ENCODE measurements at places on chromosomes 16 and 17.

- peak; percentile 9 for DNase-seq
Measured at GRCh38 chr17:36885771-36886377, 51.4 kb upstream of the LHX1 start.

DNA sequence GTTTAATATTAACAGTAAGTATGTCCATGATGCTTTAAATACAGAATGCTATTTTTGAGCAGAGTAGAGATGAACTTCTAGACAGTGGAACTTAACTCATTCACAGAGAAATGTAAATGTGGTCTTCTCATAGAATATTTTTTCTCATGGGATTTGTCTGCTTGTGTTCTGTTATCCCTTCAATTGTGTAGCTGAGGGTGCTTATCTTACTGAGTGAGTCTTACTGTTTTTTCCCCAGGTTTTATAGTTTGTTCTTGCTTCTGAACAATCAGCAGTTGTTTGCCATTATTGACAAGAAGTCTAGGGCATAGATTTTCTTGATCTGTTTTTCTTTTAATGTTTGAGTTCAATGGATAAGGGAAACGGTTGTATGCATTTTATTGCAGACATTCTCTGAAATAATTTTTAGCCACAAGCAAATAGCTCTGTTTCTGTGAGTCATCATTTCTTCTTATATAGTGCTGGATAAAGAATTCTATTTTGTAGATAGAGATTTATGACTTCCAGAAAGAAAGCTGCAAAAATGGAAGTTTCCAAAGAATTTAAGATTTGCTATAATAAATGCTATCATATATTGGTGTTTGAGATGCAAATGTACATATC lies 60.5 kb downstream of the NF1 start:
- DNase-seq = peak; percentile 71

- DNase-seq = no peak
Measured at GRCh38 chr17:77385750-77386501, 245.2 kb downstream of the SEC14L1 start.

DNA sequence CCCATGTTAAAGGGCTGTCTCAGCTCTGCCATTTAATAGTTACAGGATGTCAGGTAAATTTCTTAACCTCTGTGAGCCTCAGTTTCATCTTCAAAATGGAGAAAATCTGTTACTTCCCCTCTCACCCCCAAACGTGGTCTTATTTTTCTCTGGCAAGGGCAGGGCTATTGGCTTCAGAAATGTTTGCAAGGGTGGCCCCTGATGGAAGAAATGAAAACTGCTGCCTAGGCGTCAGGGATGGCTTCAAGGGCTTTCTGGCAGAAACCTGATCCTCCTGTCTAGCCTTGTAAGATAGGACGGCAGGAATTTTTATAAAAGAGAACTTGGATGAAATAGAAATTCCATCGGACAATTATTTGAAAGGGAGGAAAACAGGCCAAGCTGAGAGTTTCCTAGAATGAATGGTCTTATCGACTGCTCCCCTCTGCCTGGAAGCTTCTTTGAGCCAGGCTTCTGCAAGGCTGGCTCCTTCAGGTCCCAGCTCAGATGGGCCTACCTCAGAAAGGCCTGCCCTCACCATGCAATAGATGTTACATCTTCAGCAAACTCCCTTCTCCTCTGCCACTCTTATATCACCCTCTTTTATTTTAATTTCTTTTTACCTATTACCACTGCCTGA lies 43.0 kb upstream of the TANGO6 start:
- peak; percentile 93 for DNase-seq

DNA sequence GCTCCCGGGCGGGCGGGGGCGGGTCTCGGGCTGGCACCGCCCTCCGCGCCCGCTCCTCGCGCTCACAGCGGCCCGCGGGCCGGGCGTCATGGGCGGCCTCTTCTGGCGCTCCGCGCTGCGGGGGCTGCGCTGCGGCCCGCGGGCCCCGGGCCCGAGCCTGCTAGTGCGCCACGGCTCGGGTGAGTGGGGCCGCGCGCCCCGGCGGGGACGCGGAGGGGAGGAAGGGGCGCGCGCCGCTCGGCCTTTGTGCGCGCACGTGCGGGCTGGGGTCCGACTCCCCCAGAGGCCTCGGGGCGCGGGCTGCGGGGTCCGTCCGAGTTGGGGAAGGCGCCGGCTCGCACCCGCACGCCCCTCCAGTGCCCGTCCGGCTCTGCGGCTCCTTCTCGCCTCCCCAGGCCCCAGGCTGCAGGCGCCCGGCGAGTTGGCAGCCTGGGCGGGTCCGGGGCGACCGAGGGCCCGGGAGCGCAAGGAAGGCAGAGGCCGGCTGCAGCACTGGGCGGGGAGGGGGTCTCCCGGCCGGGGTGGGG lies at the start of gene NME4:
Gene NME4, plus strand, starts transcription at position 65 of the 527 bp plus-strand sequence. Its CDS starts 24 bp downstream, at position 89.
- DNase-seq = peak; percentile 19

GRCh38 chr16:57462978-57463362 lies 491 bp downstream of the POLR2C start:
- DNase-seq = no peak

- no peak for DNase-seq
Measured at GRCh38 chr16:11602321-11602720, 15.6 kb upstream of the LITAF start.

- no peak for DNase-seq
Measured at GRCh38 chr17:69227541-69227940, 1.1 kb downstream of the ABCA10 start.

DNA sequence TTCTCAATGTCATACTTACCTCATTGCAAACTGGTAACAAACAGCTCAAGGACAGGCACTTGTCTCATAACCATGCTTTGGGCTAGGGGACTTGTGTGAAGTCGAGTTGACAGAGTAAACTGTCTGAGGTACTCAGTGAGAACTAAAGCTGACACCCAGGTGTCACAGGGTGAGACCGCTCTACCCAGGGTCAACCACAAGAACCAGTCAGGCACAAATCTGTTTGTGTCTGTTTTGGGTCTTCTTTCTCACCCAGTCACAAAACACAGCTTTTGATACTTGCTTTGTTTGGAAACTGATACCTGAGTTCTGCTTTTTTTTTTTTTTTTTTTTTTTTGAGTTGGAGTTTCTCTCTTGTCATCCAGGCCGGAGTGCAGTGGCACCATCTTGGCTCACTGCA lies 161.1 kb downstream of the STX8 start:
- no peak for DNase-seq

- peak; percentile 62 for DNase-seq
Measured at GRCh38 chr17:6473128-6473767, 29.0 kb downstream of the PIMREG start.

DNA sequence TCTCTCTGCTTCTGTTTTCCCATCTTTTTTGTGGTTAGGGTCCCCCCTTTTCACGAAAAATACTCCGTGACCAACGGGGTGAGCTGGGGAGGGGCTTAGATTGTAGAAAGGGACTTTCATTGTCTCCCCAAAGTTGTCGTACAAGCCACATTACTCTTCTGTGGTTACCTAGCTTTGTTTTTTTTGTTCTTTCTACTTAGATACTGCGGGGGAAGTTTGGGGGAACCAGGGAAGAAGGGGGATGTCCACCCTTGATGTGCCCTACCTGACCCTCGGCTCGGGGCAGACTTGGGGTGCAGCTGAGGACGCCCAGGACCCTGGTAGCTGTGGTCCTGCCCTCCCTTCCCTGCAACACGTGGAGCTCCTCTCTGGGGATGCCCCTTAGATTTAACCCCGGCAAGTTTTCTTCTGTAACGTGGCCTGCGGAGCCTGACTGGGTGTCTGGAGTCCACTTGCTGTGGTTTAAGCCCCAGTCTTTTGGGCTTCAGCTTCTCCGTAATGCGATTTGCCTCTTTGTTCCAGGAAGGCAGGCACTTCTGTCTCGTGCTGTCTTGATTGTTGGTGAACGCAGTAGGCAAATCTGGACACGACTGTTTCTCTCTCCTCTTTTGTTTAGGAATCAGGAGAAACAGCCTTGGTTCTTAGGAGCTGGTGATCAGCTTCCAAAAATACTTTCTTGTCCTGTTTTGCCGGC lies 892 bp downstream of the ABCC1 start:
- peak; percentile 39 for DNase-seq

DNA sequence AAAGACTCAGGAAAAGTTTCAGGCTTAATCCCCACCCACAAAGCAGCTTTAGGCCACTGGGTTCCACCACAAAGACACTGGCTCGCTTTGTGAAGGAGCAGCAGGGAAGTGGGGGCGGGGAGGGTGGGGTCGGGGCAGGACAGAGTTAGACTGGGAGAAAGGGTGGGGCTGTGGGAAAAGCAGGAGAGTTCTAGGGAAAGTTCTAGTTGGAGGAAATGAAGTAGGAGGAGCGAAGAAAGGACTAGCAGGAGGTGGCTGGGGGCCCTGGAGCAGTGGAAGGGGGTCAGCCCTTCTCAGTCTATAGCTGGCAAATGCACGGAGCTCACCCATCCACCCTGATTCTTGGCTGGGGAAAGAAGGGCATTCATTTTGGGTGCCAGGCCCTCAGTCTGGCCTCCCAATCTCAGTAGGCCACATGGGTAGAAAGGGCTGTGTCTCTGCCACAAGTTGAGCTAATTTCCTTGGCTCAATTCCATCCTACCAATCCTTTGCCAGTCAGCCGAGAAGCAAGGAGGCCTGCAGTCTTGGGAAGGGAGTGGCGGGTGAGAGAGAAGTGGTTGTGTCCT lies 4.6 kb downstream of the INPP5K start:
- DNase-seq = no peak

- no peak for DNase-seq
Measured at GRCh38 chr17:22669721-22670120, 977.4 kb downstream of the KCNJ18 start.

GRCh38 chr17:17757391-17757791 lies 76.1 kb downstream of the RAI1 start:
- DNase-seq = no peak

DNA sequence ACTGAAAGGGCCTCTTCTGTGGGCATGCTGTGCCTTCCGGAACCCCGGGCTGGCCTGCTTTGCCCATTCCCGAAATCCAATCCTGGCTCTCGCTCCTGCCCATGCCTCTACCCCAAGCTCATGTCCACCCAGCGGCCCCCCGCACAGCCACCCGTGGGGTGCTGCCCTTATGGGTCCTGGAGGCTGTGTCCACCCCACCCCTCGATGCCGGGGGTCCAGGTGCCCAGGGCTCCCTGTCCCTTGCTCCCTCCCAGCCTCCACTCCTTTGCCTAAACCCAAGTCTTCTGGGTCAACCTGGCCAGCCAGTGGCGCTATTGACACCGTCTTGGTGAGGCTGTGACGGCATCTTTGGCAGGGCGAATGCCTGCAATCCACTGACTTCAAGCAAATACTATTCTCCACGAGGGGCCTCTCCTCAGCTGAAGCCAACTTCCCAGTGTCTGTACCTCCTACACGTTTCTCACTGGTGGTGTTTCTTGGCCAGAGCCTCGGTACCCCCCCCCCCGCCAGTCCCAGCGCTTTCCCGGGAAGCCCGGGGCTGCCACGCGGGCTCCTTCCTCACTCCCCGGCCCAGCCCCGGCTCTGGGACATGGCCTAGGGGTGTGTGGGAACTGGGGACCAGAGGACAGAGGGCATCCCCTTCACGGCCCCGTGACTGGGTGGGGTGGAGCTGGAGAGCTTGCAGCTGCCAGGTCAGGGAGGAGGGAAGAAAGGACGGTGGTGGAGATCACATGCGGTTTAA lies 12.2 kb upstream of the DUS1L start:
- no peak for DNase-seq

DNA sequence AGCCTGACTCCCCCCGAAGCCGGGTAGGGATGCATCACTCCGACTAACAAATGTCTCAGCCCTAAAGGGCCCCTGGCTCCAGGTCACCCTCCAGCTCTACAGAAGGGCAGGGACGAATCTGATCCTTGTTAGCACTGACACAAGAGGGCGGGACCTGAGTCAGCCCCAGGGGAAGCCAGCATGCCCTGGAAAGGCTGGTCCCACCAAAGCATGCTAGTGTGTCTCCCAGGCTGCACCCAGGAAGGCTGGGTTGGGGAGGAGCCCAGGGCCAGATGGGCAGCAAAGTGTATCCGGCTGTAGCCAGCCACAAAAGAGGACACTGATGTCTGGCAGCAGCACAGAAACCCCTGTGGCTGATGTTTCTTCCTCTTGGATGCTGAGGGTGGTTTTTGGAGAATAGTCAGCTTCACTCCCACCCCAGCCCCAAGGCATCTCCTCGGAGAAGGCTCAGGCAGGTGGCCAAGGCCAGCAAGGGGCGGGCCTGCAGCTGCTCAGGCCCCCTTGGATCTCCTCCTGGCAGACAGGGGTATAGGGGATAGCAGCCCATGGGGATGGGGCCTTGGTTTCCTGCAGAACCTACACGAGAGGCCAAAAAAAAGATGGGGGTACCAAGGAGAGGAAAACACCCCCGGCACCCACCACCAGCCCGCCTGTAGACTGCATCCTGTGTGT lies 11.0 kb downstream of the NATD1 start:
- no peak for DNase-seq

DNA sequence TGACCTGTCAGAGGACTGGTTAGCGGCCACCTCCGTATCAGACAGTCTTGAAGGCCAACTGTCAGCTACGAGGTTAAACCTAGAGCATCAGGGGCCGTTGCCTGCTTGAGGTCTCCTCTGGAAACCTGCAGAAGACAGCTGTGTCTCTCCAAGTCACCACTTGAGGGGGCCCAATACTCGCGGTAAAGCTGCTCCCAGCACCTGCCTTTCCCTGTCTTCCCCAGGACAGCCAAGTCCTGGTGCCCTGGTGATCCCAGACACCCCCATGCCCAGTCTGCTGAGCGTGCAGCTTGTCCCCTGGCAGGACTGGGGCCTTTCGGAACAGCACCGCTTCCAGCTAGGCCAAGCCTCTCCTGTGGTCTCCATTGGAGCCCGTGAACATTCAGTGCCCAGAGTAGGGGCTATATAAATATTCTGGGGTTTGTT lies 80.1 kb downstream of the DNAH17 start:
- DNase-seq = peak; percentile 72

- no peak for DNase-seq
Measured at GRCh38 chr16:84166796-84167695, 19.8 kb downstream of the TAF1C start.

GRCh38 chr17:80612997-80613731 lies 68.5 kb downstream of the RPTOR start:
- DNase-seq = no peak

- DNase-seq = no peak
Measured at GRCh38 chr16:17303101-17303500, 167.7 kb downstream of the XYLT1 start.

DNA sequence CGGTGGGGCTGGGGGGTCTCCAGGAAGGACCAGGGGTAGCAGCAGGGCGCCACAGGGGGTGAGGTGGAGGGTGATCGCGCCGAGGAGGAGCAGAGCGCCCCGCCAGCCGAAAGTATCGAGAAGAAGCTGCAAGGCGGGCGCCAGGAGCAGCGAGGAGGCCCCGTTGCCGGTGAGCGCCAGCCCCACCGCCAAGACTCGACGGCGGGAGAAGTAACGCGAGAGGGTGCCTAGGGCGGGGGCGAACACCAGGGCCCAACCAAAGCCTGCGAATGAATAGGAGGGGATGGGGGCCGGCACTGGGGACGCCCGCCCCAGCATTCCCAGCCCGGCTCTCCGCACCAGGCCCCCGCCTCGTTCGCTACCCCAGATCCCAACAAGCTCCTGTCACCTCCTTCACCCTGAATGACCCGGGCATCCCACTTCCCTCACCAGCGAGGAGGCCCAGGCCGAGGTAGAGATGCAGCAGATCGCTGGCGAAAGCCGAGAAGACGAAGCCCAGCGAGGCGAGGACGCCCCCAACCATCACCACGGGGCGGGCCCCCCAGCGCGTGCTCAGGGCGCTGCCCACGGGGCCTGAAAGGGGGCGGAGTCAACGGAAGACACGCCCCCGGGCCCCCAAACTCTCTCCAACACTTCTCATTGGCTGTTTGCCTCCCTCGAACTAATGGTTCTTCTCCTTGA lies 1.3 kb downstream of the SLC16A11 start:
- DNase-seq = no peak
